ENCODE measurements at places on chromosomes 7 and 10. TPM values are rescaled to one million over a fixed set of nuclear protein-coding genes. Genes with fewer than 3 reads are reported as not detected.

The CNTNAP2 gene
- total RNA-seq: 0.48 TPM

The HKDC1 gene
- total RNA-seq: not detected

The STEAP1 gene
- 1.2 TPM for total RNA-seq

The SMNDC1 gene
- total RNA-seq: 25.0 TPM

The RBM48 gene
- total RNA-seq: 13.4 TPM

The SBDS gene
- total RNA-seq: 180 TPM

The SGCE gene
- total RNA-seq: 15.8 TPM

The MYO1G gene
- 0.97 TPM for total RNA-seq

The HYAL4 gene
- total RNA-seq: not detected

The SPDYE9 gene
- not detected for total RNA-seq

The ZNF853 gene
- 10.7 TPM for total RNA-seq

The CELF2 gene
- 67.7 TPM for total RNA-seq

The TYSND1 gene
- total RNA-seq: 5.9 TPM

The SPDYE2B gene
- not detected for total RNA-seq

The GRID2IP gene
- not detected for total RNA-seq

The LIPN gene
- total RNA-seq: not detected

The LRRC17 gene
- 1.0 TPM for total RNA-seq

The SP8 gene
- not detected for total RNA-seq

The FAM20C gene
- 23.4 TPM for total RNA-seq

The ITGA8 gene
- total RNA-seq: 1.1 TPM

The CPA2 gene
- total RNA-seq: not detected

The CLDN12 gene
- 38.1 TPM for total RNA-seq

The NRCAM gene
- total RNA-seq: 0.27 TPM

The HTRA1 gene
- total RNA-seq: 40.9 TPM

The GBF1 gene
- 41.4 TPM for total RNA-seq

The PURB gene
- total RNA-seq: 13.3 TPM

The CPVL gene
- 37.5 TPM for total RNA-seq

The WASHC2A gene
- total RNA-seq: 65.4 TPM

The AKR1C8 gene
- not detected for total RNA-seq

The NAT16 gene
- total RNA-seq: not detected

The ZNF503 gene
- total RNA-seq: 6.8 TPM

The ZNF479 gene
- not detected for total RNA-seq

The CYP2W1 gene
- total RNA-seq: not detected

The OR2A7 gene
- total RNA-seq: 0.51 TPM

The TEX36 gene
- total RNA-seq: not detected

The DLG5 gene
- total RNA-seq: 8.8 TPM

The ZNF365 gene
- not detected for total RNA-seq

The LRIT1 gene
- 0.13 TPM for total RNA-seq

The TAS2R3 gene
- 0.32 TPM for total RNA-seq

The TMEM229A gene
- not detected for total RNA-seq

The ACTR3C gene
- 2.9 TPM for total RNA-seq

The ANKRD2 gene
- total RNA-seq: 152 TPM

The NUB1 gene
- total RNA-seq: 30.8 TPM

The CRHR2 gene
- 0.24 TPM for total RNA-seq

The CNNM1 gene
- 0.13 TPM for total RNA-seq

The PVRIG gene
- not detected for total RNA-seq

The BLNK gene
- total RNA-seq: 0.73 TPM

The ADIRF gene
- 43.2 TPM for total RNA-seq

The ASB13 gene
- 15.2 TPM for total RNA-seq

The FAM25G gene
- total RNA-seq: not detected

The PPP1R9A gene
- 22.6 TPM for total RNA-seq

The TRIM4 gene
- 6.9 TPM for total RNA-seq

The FAM25A gene
- total RNA-seq: not detected

The MGAM2 gene
- 0.11 TPM for total RNA-seq

The INPP5A gene
- total RNA-seq: 99.1 TPM

All from Right ventricle myocardium superior (tissue), 1 donor.